ENCODE measurements at places on chromosomes 1 and 21.

- no peak for DNase-seq
Measured at GRCh38 chr21:32765058-32765457, 6.5 kb downstream of the PAXBP1 start.

DNA sequence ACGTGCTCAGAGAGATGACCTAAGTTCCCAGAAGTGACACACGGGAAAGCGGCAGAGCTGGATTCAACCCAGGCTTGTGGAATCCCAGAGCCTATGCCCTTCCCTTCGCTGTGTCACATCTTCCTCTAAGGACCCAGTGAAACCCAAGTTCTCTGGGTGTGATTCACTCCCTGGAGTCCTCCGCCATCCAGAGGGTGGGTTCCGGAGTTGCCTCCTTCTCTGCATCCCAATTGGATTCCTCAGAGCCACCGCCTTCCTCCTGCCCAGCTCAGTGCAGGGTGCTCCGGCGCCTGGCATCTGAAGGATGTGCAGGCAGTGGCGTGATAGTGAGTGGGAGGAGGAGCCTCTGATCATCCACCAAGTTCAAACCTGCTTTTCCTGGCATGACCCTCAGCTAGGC lies 20.7 kb upstream of the RCC2 start:
- no peak for DNase-seq

- DNase-seq = no peak
Measured at GRCh38 chr1:205714190-205714905, 34.0 kb upstream of the SLC45A3 start.

GRCh38 chr1:180577361-180577760 lies 18.6 kb downstream of the OVAAL start:
- DNase-seq = no peak

DNA sequence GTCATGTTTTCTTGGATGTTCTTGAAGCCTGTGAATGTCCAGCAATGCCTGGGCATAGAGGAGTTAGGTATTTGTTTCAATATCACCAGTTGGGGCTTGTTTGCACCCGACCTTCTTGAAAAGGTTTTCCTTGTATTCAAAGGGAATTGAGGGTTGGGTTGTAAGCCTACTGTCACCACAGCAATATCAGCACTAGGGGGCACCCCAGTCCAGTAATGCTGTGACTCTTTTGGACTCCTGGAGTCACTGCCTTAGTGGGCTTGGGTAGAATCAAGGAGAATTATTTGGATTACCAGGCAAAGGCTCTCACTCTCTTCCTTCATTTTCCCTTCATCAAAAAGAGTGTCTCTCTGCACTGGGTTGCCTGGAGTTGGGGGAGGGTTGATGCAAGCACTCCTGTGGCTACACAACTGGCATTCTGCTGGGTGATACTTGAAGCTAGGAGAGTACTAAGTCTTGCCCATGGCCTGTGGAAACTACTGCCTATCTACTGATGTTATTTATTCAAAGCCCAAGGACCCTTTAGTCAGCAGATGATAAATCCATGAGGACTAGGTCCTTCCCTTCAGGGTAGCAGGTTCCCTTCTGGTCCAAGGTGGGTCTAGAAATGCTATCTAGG lies 34.5 kb downstream of the OR10R2 start:
- peak; percentile 3 for DNase-seq

DNA sequence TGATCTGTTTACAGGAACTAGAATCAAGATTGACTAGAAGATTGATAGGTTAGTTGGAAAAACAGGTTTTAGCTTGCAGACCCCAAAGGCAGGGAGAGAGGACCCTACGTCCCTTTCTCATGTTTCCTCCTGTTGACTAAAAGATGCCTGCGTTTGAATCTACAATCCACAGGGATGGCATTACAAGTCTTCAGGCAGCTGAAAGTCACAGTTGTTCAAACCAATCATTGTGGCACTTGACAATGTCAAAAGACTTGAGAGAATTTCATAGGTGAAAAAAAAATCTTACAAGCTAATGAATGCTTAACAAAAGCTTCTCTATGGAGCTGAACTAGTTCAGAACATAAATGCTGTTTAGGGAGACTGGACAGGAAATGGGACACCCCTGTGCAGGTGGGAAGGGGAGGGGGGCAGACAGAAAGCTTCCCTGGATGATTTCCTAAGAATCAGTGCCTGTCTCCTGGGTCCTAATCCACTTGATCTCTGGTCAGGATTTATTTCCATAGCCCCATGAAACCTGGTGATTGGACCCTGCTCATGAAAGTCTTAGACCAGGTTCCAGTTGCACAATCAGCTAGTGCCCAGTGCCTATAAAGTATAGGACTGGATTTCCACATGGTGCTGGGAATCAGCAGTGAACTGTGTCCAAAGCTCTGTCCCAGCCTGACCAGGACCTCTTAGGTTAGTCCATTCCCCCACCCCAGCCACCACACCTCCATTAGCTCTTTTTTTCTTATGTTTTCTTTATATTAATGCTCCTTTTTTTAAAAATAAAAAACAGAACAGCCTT lies 91.6 kb upstream of the BCAR3 start:
- no peak for DNase-seq

GRCh38 chr1:68141071-68142021 lies 90.9 kb upstream of the DIRAS3 start:
- DNase-seq = peak; percentile 41

- DNase-seq = no peak
Measured at GRCh38 chr1:179951383-179952144, 3.0 kb upstream of the CEP350 start.

DNA sequence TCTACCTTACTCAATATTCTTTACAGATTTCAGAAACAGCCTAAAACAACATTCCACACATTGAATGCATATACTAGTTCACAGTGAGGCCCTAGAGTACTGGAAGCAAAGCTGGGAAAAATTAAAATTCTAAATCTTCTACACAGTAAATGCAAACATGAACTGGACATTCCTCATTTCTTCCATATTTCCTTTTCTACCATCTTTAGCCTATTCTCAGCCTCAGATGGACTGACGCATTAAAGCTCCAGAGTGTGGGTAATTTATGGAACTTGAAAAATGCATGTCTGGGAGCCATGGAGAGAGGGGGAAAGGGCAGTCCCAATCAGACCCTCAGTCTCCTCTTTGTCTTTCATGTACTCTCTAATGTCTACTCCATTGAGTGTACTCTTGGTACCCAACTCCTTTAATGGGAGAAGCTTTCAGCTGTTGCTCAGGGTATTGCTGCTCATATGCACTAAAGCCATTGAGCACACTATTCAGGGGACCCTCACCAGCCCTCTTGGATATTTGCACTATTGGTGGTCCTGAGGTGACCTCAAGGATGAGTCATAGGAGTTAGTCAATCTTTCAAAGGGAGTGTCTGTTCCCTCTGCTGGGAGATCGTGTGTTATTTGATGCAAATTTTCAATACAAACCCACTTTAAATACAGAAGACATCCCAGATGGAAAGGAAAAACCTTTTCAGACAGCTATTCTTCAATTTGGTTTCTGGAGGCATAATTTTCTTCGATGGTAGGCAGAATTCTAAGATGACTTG lies 83.3 kb upstream of the KCNJ15 start:
- peak; percentile 91 for DNase-seq

GRCh38 chr1:3734602-3735001 lies 17.6 kb upstream of the CCDC27 start:
- no peak for DNase-seq

GRCh38 chr1:98761219-98761865 lies 99.8 kb downstream of the SNX7 start:
- no peak for DNase-seq

- no peak for DNase-seq
Measured at GRCh38 chr21:39316729-39317128, 3.3 kb upstream of the BRWD1 start.

DNA sequence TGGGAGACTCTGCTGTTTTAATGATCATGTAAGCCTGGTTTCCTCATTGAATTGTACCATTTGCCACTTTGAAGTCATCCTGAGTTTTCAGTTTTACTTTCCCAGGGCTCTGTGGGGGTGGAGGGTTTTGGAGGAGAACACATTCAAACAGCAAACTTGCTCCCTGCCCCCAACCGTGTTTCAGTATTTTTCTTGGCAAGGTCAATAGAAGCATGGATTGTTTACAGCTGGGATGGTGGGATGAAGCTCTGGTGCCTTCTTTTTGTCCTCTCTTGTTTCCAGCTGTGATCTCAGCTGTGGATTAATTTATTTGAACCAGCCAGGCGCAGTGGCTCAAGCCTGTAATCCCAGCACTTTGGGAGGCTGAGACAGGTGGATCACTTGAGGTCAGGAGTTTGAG lies 54.3 kb upstream of the SERBP1 start:
- peak; percentile 23 for DNase-seq

DNA sequence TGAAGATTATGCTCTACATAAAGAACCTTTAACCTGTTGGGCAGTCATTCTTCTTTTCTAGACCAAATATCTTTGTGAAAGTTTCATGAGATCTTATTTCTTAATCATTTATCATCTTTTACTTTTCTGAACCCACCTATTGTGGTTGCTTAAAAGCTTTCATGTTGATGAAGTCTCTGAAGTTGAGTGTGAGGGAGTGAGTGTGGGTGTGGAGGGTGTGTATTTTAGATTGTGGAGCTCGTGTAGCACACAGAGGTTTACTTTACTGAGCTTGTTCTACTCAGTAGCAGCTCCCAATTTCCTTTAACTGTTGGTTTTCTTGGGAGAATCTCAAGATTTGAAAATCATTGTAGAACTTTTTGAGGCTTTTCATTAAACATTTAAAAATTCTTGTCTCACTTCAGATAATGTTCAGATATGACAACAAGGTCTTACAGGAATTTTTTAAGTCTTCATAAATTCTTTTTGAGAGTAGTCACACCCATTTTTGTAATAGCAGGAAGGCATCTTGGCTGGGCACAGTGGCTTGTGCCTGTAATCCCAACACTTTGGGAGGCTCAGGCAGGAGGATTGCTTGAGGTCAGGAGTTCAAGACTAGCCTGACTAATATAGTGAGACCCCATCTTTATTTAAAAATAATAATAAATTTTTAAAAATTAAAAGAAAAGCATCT lies 17.0 kb downstream of the SRRM1 start:
- DNase-seq = peak; percentile 16

DNA sequence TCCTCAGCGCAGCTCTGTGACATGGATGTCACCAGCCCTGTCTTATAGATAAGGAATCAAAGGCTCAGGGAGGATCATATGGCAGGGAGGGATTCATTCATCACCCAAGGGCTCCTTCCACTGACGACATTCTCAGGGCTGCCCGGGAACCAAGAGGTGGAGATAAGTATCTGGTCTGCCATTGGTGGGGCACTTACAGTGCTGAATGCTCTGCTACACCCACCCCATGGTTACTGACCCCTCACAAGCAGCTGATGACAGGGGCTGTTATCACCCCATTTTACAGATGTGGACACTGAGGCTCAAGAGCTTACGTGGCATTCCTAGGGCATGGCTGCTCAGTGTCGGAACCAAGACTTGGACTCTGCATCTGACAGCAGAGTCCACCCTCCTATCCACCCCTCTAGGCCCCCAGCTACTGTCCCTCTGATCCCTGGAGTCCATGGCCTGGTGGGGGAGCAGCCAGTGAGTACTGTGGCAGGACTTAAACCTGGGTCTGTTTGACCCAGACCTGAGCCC lies 155.1 kb downstream of the PTPRU start:
- no peak for DNase-seq

GRCh38 chr1:54643736-54644135 lies 2.1 kb downstream of the MROH7 start:
- no peak for DNase-seq

DNA sequence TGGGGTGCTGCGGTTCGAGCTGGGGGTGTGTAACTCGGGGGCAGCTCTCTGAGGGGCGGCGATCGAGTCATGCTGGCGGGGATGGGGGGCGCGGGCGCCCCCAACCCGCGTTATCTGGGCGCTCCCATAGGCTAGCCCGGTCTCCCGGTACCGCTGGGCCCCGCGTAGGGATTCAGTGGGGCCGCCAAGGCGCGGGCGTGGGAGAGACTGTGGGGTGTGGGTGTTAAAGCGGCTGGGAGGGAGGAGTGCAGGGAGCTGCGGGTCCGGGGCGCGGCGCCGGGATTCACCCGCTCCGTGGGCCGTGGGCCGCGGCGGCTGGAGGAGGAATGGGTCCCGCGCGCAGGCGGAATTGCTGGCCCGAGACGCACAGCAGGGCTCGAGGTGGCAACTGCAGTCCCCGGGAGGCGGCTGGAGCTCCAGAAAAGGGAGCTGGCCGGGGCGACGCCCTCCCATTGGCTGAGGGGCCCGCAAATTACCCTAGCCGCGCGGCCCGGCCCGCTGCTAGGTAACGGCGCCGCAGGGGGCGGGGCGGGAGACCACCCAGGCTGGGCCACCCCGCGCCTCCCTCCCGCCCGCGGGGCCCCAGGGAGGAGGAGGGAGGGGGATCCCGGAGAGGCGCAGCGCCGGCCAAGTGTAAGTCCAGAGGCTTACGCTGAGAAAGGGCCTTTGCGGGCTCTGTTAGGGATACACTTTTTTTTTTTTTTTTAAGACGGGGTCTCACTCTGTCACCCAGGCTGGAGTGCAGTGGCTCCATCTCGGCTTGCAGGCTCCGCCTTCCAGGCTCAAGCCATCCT lies at the start of gene PTCH2:
Gene PTCH2, minus strand, starts transcription at position 392 of the 794 bp plus-strand sequence. Its CDS starts 321 bp downstream, at position 71.
- DNase-seq = peak; percentile 85

DNA sequence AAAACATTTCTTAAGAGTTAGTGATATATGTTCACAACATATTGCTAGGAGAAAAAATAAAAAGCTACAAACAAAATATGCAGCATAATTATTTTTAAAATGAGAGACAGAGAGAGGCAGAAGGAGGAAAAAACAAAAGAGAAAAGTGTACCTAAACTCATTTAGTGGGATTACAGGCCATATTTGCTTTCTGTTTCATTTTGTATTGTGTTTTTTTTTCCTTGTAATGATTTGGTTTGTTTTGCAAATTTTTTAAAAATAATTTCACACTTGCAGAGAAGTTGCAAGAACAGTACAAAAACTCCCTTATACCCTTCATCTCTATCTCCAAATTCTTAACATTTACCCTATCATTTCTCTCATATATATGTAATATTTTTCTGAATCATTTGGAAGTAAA lies 65.0 kb downstream of the LBR start:
- no peak for DNase-seq

DNA sequence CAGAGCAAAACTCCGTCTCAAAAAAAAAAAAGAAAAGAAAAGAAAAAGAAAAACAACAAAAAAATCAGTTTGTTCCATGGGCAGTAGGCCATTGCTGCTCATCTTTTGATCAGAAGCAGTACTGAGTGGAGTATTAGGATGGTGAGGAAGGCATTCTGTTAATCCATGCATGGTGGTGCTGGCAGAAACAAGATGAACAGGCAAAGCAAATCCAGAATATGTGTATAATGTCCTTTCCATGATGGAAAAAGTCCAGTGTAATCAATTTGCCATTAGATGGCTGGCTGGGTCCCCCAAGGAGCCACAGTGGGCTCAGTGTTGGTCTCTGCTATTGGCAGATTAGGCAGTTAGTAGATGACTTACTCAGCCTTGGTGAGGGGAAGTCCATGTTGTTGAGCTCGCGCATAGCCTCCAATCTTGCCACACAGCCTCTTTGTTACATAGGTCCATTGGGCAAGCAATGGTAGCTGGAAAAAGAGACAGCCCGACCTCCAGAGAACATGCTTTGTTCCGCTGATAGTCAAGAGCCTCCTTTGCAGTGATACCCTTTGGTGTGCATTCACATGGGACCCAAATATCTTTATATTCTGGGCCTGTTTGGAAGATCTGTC lies 23.3 kb downstream of the H3-3A start:
- DNase-seq = no peak
